Bone marrow (tissue), 2 donors: ENCODE measurements at places on chromosomes 4 and X.

- DNase-seq, result no peak
Measured at GRCh38 chrX:119981286-119982070, 37.9 kb upstream of the NKAP start.

- no peak for DNase-seq
Measured at GRCh38 chr4:174053895-174054294, 229.6 kb downstream of the FBXO8 start.

DNA sequence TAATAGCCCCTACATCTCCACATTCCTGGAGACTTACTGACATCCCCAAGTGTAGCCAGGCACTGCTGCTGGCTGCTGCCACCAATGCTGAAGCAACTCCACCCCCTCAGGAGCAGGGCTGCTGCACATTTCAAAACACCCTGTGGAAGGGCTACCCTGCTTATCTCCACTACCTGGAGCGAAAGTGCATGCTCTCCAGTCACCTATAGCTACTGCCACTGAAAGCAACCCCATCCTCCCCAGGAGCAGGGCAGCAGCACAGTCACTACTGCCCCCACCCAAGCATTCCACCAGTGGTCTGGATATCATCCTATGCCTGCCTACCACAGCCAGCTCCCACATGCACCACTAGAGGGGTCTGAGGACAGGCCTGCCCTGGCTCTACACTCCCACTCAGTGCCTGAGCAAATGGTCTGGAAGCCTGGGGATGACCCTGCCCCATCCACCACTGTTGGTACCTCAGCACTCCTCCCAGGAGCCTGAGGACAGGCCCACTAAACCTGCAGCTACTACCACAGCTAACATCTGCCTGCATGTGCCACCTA is 55.3 kb downstream of the MANBA start:
- no peak for DNase-seq

- no peak for DNase-seq
Measured at GRCh38 chr4:71009086-71009485, 15.6 kb downstream of the DCK start.

- DNase-seq, result no peak
Measured at GRCh38 chr4:28391877-28392276, 1531.2 kb downstream of the STIM2 start.

GRCh38 chr4:84879651-84880200 is 86.8 kb downstream of the WDFY3 start:
- no peak for DNase-seq

DNA sequence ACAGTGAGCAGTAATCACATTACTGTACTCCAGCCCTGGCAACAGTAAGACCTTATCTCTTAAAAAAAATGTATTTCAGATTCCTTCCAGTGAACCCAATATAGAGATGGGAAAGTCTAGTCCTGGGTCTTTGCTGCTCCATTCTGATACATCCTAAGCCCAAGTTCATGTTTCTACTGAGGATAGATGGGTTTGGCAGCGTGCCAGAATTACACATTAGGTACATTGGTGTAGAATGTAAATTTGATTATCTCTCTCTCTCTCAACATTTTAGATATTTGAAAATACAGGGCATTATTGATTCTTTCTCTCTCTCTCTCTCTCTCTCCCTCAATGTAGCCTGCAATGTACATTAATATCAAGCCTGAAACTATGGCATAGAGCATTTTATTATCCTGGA is 43.5 kb upstream of the ZNF330 start:
- DNase-seq, result no peak
